ENCODE measurements at places on chromosomes 1 and 21.

DNA sequence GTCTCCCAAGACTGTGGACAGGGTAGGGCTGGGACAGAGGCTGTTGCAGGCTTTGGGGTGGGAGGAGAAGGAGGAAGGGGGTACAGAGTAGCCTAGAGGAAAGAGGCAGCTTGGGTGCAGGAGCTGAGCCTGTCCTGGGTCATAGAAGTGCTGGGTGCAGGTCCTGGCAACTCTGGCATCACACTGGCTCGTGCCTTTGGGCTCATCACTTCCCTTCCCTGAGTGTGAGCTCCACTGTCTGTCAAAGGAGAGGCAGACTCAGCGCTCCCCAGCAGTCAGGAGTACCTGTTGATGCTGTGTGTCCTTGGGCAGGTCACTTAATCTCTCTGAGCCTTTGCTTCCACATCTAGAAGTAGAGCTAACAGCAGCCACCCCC, 157.1 kb downstream of the PTPRU start:
- no peak for DNase-seq
- H3K36me3 ChIP-seq = no peaks in the 10 kb centered on the region
- no peaks in the 10 kb centered on the region for H3K27me3 ChIP-seq
- H3K4me3 ChIP-seq = no peak overlapping the region

DNA sequence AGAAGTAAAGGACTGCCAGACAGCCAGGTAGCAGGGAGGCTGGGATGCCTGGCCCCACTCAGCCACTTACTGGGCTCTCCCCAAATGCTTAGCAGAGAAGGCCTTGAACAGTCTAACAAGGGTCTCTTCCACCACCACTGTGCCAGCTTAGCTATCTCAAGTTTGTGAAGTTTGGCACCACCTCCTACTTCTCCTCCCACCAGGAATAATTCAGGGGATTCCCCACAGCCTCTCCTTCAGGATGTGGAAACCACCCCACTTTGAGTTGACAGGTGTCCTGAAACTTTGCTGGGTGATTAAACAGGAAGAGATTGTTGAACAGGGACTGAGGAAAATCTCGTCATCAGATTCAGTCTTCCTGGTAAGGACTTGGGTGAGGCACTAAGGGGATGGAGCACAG, 59.4 kb upstream of the ATP1B1 start:
- H3K36me3 ChIP-seq = no peaks in the 10 kb centered on the region
- H3K27ac ChIP-seq = no peak overlapping the region
- H3K4me3 ChIP-seq = no peak overlapping the region
- DNase-seq = no peak
- H3K27me3 ChIP-seq = no peaks in the 10 kb centered on the region

GRCh38 chr1:209546390-209547085, 37.0 kb upstream of the CAMK1G start:
- H3K4me3 ChIP-seq = no peak overlapping the region
- no peaks in the 10 kb centered on the region for H3K36me3 ChIP-seq
- no peak for DNase-seq
- H3K4me1 ChIP-seq = no peaks in the 10 kb centered on the region

GRCh38 chr1:98870959-98871903, 133.4 kb downstream of the PLPPR5 start:
- H3K4me1 ChIP-seq = peaks cover 13% of the 10 kb centered on the region
- H3K36me3 ChIP-seq = no peaks in the 10 kb centered on the region
- no peaks in the 10 kb centered on the region for H3K27me3 ChIP-seq
- peak overlapping the region; percentile 53 for H3K27ac ChIP-seq
- H3K4me3 ChIP-seq = no peak overlapping the region
- peak; percentile 46 for DNase-seq

DNA sequence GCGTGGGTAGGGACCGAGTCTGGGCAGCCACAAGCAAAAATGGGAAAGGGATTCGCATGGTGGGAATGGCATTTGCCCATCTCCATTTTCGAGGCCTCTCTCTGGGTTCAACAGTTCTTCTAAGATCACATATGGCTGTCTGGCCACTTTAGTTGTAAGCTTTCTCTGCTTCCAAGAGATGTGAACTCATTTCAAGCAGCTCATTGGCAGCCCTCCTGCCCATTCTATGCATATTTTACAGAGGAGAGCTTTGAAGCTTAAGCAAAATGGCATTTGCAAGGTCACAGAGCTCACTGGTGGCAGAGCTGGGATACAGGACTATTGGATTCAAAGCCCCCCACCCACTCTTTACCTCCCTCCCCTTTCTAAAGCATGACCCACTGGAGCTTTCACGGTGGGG, 93.7 kb downstream of the HHIPL2 start:
- no peak overlapping the region for H3K27ac ChIP-seq
- H3K4me3 ChIP-seq = no peak overlapping the region
- peaks cover 8% of the 10 kb centered on the region for H3K4me1 ChIP-seq
- H3K27me3 ChIP-seq = no peaks in the 10 kb centered on the region

DNA sequence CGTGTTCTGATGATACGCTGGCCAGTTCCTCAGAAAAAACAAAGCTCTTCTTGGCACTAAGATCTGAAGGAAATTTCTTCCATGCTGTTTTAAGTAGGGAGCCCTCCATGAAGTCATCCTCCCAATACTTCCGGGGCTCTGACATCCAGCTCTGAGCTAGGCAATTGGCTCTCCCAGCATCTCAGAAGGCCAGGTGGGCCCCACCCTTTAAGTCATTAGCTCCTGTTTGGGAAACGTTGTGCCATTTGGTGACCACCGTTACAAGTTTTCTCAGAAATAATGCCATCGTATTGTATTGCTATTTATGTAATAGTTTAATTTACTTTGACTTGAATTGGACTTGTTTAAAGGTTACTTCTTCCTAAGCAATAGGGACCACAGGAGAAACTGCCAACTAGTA, 130.3 kb upstream of the EDN2 start:
- DNase-seq = no peak
- no peaks in the 10 kb centered on the region for H3K27me3 ChIP-seq
- no peak overlapping the region for H3K27ac ChIP-seq
- peaks cover 18% of the 10 kb centered on the region for H3K4me1 ChIP-seq
- H3K4me3 ChIP-seq = no peak overlapping the region

GRCh38 chr1:236209185-236209584, 66.8 kb downstream of the GPR137B start:
- H3K27me3 ChIP-seq = no peaks in the 10 kb centered on the region
- no peaks in the 10 kb centered on the region for H3K4me1 ChIP-seq
- peaks cover 84% of the 10 kb centered on the region for H3K36me3 ChIP-seq
- H3K27ac ChIP-seq = no peak overlapping the region

DNA sequence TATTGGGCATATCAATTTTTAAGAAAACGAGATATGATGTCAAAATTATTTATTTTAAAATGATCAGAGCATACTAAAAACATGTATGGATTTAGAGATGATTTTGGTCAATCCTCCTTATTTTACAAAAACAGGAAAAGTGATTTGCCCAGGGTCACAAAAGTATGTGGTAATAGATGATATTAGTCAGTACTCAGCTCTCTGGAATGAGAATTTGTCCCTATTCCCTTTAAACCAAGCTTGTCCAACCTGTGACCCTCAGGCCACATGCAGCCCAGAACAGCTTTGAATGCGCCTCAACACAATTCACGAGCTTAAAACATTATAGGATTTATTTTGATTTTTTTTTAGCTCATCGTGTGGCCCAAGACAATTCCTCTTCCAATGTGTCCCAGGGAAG, 104.7 kb downstream of the AKT3 start:
- H3K36me3 ChIP-seq = no peaks in the 10 kb centered on the region
- H3K27me3 ChIP-seq = no peaks in the 10 kb centered on the region
- H3K27ac ChIP-seq = peak overlapping the region; percentile 32
- DNase-seq = peak; percentile 52
- H3K4me3 ChIP-seq = no peak overlapping the region

DNA sequence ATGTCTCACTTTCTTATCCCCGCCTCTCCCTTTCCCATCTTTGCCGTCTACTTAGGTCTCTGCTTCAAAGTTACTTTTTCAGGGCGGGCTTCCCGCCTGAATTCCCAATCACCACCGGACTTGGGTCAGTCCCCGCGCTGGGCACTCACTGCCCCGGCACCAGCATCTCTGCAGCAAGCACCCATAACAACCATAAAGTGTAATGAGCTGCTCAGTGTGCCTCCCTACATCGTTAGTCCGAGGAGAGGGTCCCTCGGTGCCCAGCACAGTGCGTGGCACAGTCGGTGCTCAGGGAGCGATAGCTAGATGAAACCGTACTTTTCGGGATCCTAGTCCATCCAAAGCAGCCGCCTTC, 633 bp upstream of the CTPS1 start:
- peak overlapping the region; percentile 63 for H3K4me3 ChIP-seq
- peaks cover 5% of the 10 kb centered on the region for H3K36me3 ChIP-seq
- DNase-seq = no peak
- no peaks in the 10 kb centered on the region for H3K27me3 ChIP-seq
- peaks cover 21% of the 10 kb centered on the region for H3K4me1 ChIP-seq
- H3K27ac ChIP-seq = peak overlapping the region; percentile 81

DNA sequence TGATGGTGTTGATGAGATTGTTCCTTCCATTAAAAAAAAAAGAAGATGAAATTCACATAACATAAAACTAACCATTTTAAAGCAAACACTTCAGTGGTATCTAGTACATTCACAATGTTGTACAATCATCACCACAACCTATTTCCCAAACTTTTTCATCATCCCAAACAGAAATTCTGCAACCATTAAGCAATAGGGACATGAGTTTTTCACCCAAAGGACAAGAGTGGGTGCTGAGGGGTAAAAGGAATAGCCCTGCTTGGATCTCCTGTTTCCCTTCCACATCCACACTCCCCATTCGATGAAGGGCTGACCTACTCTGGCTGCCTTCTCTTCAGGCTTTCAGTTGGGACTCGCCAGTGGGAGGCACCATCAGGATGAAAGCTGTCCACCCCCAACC, 59.3 kb downstream of the SLC9A1 start:
- H3K4me1 ChIP-seq = peaks cover 36% of the 10 kb centered on the region

- no peak overlapping the region for H3K4me3 ChIP-seq
- H3K36me3 ChIP-seq = no peaks in the 10 kb centered on the region
- no peak overlapping the region for H3K27ac ChIP-seq
- DNase-seq = no peak
- H3K27me3 ChIP-seq = peaks cover 3% of the 10 kb centered on the region
These were observed 8.9 kb downstream of the SLC6A17 start for GRCh38 chr1:110159168-110159567.

DNA sequence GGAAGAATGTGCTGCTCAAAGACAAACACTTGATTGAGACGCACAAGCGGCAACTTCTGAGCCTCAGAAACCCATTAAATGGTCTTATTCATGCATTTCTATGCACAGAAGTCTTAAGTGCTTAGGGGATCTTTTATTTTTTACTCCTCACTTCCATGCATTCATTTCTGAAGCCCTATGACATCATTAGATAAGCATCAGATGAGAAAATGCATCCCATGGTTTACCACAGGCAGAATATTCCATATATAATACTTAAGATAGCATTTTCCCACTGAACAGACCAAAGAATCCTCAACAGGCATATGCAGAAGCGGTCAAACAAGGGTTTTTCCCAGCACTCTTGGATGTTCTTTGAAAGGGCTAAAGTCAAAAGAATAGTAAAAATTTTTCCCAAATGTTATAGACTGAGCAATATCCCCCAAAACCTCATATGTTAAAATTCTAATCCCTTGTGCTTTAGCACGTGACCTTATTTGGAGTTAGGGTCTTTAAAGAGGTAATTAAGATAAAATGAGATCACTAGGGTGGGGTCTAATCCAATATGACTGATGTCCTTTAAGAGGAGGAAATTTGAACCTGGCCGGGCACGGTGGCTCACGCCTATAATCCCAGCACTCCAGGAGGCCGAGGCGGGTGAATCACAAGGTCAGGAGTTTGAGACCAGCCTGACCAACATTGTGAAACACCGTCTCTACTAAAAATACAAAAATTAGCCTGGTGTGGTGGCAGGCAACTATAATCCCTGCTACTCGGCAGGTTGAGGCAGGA, 22.6 kb upstream of the FAM89A start:
- H3K4me3 ChIP-seq = no peak overlapping the region
- no peak overlapping the region for H3K27ac ChIP-seq
- DNase-seq = no peak
- no peaks in the 10 kb centered on the region for H3K36me3 ChIP-seq

DNA sequence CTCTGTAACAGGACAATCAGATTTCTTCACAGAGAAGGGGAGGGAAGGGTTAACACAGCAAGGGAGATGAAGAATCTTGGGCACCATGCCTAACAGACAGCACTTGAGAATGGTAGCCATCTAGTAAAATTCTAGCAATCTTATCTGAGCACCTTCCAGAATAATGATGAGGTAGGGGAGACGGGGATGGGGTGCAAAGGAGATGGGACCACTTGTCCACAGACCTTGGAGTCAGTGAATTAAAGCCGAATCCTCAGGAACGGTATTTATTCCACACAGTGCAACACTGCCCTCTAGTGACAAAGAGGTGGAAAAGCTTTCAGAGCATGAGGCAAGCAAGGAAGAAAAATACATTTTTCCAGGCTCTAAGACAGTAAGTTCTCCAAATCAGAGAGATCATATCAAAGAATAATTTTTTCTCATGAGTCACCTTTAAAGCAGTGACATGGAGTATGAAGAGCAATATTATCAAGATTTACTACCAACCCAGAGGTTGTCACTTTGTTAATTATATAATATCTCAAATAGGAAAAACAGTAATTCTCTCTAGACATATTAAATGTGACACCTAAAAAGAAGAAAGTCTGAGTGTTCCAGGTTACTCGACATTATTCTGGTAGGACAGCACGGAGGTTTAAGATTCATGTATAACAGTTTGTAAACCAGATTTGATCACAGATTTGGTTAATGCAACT, 43.3 kb upstream of the LPAR3 start:
- no peak overlapping the region for H3K27ac ChIP-seq
- H3K36me3 ChIP-seq = no peaks in the 10 kb centered on the region
- no peaks in the 10 kb centered on the region for H3K4me1 ChIP-seq
- H3K4me3 ChIP-seq = no peak overlapping the region
- no peaks in the 10 kb centered on the region for H3K27me3 ChIP-seq

DNA sequence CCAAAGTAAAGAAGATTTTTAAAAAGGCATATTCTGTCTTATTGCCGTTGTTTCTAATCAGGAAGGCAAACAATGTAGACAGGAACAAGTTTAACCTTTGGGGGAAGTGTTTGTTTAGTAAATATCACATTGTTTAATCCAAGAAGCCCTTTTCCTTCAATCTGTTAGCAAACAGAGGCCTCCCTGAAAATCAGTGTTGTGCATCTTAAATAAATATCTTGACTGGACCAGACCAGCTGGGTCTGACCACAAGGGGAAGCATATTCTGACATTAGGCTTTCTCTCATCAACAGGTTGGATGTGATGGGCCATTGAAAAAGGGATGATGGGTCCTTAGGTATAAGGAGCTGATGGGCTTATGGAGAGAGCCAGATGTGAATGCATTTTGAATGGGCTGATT, 81.8 kb upstream of the SGIP1 start:
- no peaks in the 10 kb centered on the region for H3K4me1 ChIP-seq
- H3K36me3 ChIP-seq = no peaks in the 10 kb centered on the region
- no peak for DNase-seq
- H3K27me3 ChIP-seq = no peaks in the 10 kb centered on the region
- H3K27ac ChIP-seq = no peak overlapping the region

Data from CD14-positive monocyte (primary cell).